GF-D8 (cell line): ENCODE measurements at places on chromosomes 16 and 17.

- DNase-seq: no peak
These were observed 26.2 kb downstream of the CHD9 start for GRCh38 chr16:53081032-53081424.

GRCh38 chr17:36862116-36862920, 75.0 kb upstream of the LHX1 start:
- DNase-seq: no peak

- no peak for DNase-seq
These were observed 15.4 kb downstream of the CLUH start for GRCh38 chr17:2695961-2696760.

DNA sequence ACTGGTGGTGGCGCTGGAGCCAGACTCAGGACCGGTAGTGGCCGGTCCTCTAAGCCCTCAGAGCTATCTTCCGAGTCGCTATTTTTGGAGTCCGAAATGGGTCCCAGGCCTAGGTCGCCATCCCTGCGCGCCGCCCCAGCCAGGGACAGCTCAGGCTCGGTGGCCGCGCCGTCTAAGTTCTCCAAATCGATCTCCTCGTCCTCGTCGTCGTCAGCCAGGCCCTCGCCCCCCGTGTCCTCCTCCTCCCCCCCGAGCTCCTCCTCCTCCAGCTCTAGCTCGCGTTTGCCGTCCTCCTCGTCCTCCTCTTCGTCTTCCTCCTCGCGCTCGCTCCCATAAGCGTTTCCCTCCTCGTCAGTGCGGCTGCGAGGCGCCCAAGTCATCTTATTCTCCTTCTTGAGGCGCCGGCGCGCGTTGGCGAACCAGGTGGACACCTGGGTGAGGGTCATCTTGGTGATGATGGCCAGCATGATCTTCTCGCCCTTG, 1.6 kb downstream of the IRX3 start:
- no peak for DNase-seq

- no peak for DNase-seq
These were observed 250.1 kb upstream of the PSMD7 start for GRCh38 chr16:74046524-74046923.

DNA sequence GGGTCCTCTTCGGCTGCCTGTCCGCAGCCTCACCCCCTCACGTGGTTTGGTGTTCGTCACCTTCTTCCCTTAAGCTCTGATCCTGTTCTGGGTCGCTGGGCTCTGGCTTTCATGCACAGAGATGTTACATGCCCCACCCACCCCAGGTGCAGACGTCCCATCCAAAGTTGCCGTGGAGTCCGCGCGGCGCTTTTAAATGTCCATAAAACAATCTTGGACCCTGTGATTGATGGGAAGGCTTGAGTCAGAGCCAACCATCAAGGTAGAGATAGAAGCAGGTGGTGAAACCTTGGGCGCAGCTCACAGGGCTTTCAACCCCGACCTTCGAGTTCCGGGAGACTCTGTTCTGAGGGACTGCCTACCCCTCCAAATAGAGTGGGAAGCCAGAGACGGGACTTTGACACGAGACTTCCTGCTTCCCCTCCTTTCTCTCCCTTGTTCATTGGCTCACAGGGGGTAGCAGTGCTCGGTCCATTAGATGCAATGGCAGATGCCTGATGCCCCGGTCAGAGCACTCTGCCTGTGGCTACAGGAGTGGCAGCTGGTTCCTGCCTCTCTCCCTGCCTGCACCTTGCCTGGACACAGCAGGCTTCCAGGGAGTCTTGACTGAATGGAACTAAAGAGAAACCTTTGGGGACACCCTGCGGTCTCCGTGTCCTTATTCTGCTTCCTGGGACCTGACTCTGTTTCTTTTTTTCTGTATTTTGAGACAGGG, 4.0 kb downstream of the ENGASE start:
- DNase-seq: no peak

DNA sequence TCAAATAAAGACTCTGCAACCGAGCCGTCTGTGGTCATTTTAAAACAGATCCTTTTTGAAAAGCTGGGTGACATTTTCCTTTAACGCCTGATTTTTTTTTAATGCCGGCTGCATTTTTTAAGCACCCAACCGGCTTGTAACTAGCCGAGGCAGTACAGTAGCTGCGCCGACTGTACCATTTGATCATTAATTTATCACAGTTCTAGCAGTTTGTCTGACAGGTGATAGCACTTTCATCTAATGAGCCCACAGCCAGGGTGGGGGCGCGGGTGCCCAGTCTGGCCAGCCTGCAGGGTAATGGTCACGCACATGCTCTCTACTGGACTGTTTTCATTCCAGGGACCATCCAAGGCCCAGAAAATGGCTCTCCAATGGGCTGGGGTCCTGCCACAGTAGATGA, 68.8 kb downstream of the IRX5 start:
- DNase-seq: no peak

GRCh38 chr16:54331241-54332002, 44.8 kb upstream of the IRX3 start:
- no peak for DNase-seq

GRCh38 chr17:57309479-57309878, 53.2 kb downstream of the MSI2 start:
- no peak for DNase-seq

- no peak for DNase-seq
These were observed 13.2 kb downstream of the HIC1 start for GRCh38 chr17:2068031-2068518.

DNA sequence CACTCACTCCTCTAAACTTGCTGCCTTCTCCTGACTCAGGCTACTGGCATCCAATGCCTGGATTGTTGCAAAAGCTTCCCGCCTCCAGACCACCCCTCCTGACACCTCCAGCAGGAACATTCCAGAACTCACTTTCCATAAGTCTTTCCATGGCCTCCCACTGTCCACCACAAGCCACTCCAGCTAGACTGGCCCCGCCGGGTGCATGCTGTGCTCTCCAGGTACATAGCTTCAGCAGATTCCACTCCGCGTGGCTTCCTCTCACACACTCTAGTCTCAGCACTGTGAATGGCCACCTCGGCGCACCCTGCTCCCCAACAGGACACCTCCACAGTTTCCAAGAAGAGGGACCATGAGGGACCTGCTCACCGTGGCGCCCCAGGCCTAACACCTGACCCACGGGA, 25.9 kb upstream of the FAAP100 start:
- no peak for DNase-seq

- DNase-seq: no peak
These were observed 55.3 kb downstream of the TBX4 start for GRCh38 chr17:61507383-61508066.

- no peak for DNase-seq
These were observed 8.7 kb downstream of the FLOT2 start for GRCh38 chr17:28888832-28889231.

DNA sequence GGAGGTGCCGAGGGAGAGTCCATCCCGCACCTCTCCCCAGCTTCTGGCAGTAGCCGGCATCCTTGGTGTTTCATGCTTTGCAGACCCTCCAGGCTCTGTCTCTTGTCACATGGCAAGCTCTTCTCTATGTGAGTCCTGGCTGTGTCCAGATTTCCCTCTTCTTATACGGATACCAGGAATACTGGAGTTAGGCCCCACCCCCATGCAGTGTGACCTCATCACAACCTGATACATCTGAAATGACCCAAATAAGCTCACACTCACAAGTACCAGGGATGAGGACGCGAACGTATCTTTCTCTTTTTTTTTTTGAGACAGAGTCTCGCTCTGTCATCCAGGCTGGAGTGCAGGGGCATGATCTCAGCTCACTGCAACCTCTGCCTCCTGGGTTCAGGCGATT, 23.3 kb downstream of the TRAP1 start:
- no peak for DNase-seq

GRCh38 chr16:17602678-17603077, 131.9 kb upstream of the XYLT1 start:
- no peak for DNase-seq

DNA sequence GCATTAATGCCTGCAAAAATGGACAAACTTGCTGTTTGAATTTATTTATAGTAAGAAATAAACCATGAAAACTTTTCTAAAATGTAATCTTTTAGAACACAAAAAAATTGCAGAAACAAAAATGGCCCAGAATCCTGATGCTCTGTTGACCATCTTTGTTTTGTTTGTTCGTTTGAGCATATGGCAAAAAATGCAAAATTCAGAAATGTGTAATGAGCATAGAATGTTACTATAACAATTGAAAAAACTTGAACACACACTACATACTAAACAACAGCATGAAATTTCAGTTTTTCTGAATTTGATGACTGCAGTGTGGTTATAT, 1.1 kb upstream of the KPNA2 start:
- no peak for DNase-seq

- DNase-seq: no peak
These were observed 60.4 kb upstream of the TOB1 start for GRCh38 chr17:50926523-50926922.

DNA sequence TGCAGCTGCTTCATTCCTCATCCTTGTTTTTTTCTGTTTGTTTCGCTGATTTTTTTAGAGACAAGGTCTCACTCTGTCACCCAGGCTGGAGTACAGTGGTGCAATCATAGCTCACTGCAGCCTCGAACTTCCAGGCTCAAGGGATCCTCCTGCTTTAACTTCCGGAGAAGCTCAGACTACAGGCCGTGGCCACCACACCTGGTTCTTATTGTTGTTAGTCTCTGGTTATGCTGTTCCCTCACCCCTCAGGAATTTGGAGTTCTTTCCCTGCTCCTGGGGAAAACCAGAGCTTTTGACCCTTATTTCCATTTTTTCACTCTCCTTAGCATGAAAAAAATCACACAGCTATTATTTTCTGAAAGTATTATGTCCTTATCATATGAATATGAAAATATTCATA, 1.8 kb downstream of the ODF4 start:
- DNase-seq: no peak

DNA sequence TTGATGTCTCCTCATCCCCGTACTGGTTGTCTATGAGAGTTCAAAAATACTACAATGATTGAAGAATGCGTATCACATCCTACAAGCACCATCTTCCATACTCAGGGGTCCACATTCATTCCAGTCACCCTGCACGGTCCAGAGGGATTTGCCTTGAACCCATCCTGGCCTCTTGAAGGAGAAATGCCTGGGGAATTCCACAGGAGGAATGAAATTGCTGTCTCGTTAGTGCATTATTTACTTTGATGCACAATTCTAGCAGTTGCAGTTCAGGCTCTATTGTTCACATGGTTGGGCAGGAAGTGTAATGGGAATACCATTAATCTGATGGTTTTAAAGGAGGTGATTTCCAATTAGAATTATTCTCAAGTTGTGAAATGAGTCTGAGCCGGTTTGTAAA, 369.1 kb upstream of the XYLT1 start:
- no peak for DNase-seq

DNA sequence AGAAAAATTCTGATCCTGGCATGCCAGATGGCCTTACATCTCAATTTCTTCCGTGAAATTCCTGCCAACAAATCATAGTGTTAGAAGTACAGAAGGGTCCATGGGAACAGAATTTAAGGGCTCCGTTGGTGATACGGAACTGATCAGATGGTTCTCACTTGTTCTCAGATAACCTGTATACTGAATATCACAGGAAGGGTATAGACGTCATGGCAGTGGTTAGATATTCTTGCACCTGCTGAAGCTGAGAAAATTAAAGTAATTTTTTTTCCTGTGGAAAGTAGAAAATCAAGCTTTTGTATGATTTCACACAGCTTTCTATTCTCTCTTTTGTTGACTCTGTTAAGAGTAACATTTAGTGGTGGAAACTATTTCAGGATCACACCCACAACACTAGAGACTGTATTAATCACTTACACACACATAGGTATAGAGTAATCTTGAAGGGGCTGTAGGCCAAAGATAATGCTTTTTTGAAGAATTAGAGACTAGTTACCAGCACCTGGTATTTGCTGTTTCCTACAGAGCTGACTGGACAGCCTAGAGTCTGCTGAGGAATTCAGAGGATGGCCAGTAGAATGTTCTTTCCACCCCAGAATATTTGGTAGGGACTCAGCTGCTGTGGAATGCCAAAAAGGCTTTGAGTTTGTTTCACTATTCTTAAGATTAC, 7.5 kb downstream of the TENT4B start:
- no peak for DNase-seq

DNA sequence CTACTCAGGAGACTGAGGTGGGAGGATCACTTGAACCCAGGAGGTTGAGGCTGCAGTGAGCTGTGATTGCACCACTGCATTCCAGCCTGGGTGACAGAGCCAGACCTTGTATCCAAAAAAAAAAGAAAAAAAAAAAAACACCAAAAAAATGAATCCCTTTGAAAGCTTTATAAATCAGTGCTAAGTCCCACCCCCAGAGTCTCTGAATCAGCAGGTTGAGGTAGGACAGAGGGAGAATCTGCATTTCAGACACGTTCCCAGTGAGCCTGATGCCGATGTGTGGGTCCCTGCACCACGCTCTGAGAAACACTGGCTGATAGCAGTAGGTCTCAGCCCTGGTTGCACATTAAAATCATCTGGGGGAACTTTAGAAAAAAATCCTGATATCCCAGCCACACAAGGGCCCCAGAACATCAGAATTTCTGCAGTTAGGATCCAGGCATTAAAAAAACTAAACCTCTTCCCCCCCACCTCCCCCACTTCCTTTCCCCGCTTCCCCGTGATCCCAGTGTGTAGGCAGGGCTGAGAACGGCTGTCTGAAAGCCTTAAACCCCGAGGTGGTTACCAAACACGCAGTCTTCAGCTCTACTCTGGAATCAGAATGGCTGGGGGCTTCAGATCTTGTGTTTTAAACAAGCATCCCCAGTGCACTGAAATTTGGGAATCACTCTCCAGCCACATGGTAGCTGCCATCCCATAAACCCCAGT, 27.3 kb upstream of the GPRC5B start:
- no peak for DNase-seq

DNA sequence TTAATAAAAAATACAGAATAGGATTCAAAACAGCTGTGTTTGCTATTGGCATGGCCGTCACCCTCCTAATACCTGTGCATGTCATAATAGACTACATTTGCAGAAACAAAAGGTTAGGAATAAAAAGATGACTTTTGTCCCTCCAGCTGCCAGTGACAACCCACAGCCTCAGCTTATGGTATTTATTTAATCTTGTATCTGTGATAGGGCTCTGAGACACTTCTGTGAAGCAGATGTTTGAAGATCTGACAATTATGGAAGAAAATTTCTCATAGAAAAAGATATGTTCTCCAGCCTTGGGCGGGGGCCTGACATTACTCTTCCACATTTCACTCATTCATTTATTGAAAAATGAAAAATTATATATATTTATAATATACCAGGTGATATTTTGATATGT, 62.2 kb downstream of the PITPNC1 start:
- DNase-seq: no peak

DNA sequence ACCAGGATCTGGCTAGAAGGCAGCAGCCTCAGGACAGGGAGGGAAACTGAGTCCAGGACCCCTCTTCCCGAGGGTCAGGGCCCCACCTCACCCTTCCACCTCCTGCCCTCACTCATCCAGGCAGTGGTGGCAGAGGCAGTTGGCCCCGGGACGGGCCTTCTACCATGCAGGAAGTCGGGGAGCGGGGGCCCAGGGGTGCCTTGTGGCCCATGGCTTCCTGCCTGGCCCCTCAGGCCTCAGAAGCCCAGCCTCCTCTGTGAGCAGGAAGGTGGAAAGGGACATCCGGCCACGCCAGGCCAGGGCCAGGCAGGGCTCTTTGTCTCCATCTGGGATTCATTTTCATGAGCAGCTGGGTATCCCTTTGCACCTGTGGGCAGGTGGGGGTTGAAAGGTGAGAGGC, 58.5 kb downstream of the BAHCC1 start:
- DNase-seq: peak; percentile 68

- DNase-seq: no peak
These were observed 2.8 kb upstream of the PITPNM3 start for GRCh38 chr17:6558932-6559752.
